GM12892 (cell line): ENCODE measurements at places on chromosomes 7 and 10.

DNA sequence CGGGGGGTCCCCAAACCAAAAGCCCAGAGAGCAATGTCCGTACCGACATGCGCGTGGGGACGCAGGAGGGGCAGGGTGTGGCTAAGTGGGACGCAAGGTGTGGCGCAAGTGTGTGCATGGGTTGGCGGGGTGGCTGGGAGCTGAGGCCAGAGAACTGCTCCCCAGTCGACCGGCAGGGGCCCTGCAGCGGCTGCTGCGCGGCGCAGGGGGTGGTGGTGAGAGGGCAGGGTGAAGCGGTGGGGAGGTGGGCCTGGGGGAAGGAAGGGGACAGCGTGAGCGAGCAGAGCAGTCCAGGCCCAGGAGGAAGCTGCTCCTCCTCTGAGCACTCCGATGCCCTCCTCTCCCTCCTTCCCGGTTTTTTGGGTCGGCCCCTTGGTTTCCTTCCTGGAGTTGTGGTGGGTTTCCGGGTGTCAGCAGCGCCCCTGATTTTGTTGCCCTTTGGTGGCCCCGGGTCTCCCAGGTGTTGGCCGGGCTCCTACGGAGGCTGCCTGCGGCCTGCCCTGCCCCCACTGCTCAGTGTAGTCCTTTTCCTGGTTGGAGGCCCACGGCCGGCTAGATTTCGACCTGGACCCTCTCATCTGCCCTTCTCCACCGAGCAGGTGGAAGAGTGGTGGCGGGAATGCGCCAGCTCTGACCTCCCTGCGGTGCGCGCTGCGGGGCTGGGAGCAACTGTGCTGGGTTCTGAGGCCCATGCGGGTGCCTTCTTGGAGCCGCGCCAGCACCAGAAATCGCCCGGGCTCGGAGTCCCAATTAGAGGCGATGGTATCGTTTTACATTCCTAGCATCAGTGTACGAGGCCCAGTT is 40.5 kb upstream of the COMTD1 start:
- DNase-seq = no peak

- no peak for DNase-seq
These were observed 352.2 kb downstream of the CALN1 start for GRCh38 chr7:72059925-72060324.

DNA sequence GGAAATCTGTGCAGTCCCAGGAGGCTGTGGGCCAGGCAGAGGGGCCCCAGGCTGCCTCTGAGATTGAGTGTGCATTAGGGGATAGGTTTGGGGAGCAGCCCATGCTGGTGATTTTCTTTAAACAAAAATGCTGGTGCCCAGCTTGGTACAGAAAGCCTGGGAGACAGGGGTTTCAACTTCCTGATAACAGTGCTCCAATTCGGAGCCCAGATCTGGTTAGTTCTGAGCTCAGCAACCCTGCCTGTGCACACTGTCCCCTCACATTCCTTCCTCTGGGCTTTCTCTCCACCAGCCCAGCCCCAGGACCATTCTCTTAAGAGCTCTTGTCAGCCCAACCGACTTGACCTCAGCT is 379.2 kb upstream of the ZMIZ1 start:
- DNase-seq = no peak

- no peak for DNase-seq
These were observed 751 bp upstream of the HYCC1 start for GRCh38 chr7:23014681-23015080.

DNA sequence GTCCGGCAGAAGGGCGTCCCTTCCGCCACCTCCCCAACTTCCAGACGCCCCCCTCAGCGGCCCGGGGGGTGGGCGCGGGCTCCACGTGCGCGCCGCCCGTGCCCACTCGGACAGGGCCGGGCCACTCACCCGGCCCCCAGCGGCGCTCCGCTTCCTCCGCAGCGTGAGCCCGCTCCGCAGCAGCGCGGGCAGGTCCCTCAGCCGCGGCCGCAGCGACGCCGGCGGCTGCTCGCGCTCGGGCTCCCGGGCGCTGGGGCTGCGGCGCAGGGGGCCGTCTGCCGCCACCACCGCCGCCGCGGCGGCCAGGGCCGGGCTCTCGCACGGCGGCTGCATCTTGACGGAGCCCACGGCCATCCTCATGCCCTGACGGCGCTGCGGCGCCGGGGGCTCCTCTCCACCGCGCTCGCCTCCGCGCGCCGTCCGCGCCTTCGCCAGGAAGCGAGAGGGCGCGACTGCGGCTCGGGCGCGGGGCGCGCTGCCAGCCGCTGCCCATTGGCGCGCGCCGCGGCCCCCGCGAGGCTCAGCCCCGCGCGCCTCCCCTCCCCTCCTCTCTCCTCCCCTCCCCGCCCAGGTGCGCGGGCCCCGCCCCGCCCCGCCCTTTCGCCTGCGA is at the start of gene RAPGEF5:
Gene RAPGEF5, minus strand, starts transcription at position 454 of the 610 bp plus-strand sequence. Its CDS starts 94 bp downstream, at position 360.
- peak; percentile 65 for DNase-seq

DNA sequence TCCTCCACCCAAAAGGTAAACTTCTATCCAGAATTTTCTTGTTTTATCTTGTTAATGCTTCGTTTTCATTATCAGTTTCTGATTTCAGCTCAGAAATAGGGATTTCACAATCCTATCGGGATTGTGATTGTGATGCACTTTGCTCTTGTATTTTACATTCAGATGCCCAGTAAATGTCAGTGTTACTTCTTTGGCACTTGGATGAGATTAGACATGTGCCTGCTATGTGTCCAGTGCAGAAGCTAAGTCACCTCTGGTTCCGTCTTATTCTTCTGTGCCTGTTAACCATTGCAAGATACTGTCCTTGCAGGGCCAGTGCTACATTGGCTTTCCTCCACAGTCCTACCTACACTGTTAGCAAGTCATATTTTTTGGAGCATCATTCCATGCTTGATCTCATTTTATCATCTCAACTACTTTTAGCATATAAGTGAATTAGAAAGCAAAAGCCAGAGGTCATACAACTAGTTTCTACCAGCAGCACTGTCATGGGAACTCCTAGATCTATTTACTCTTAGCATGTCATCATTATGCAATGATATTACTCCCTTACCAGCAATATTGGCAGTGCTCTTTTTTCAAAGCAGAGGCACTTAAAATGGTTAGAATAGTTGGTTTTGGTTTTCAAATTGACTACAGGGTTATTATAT is 26.7 kb downstream of the ZNF277 start:
- DNase-seq = no peak

DNA sequence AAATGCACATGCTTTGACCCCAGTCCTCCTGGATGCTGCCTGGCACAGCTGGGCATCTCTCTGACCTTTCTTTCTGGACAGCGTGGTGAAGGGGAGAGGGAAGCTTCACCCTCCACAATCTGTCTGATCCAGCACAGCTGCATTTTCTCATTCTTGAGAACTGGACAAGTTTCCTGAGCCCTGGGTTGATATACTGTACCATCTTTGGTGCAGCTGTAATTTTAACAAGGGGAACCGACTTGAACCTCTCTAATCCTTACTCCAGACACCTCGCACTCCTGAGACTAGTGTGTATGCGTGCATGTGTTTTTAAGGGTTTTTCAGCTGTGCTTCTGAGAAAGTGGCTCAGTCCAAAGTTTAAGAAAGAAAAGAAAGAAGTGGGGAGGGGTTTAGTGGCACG is 655.7 kb downstream of the INHBA start:
- DNase-seq = no peak

DNA sequence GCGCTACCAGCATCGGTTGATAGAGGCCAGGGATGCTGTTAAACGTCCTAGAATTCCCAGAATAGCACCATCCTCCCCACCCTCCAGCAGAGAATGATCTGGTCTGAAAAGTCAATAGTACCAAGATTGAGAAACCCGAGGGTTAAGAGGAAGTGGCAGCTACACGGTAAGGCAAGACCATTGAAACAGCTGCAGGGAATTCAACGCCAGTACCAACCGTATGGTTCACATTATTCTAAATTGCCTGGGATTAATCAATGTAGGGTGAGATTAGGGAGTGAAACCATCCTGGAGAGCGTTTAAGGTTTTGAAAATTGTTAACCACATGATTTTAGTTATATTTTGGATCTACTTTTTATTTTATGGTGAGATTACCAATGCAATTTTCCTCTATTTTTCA is 352.2 kb downstream of the PRPF18 start:
- no peak for DNase-seq

- no peak for DNase-seq
These were observed 109.6 kb downstream of the SRPK2 start for GRCh38 chr7:105278973-105279687.

GRCh38 chr7:104033837-104034236 is 44.4 kb upstream of the RELN start:
- DNase-seq = no peak

DNA sequence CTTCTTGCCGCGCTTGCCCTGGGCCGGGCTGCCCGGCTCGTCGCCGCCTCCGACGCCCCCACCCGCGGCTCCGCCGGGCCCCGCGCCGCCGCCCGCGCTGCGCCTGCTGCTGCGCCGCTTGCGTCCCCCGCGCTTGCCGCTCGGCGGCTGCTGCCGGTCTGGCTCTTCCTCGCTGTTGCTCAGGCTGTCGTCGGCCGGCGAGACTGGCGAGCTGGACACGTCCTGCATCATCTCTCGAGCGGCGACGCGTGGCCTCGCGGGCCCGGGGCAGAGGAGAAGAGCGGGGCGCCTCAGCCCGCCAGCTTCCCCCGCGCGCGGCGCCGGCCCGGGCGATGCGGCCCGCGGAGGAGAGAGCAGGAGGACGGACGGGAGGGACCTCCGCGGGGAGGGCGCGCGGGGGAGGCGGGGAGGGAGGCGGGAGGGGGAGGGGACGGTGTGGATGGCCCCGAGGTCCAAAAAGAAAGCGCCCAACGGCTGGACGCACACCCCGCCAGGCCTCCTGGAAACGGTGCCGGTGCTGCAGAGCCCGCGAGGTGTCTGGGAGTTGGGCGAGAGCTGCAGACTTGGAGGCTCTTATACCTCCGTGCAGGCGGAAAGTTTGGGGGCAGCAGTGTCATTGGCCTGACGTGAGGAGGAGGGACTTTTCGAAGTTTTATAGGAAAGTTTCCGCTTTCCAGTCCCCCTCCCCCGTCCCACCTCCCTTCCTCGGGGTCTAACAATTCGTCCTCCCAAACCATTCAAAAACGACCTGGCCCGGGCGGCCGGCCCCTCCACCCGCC is at the start of gene TWIST1:
Gene TWIST1, minus strand, starts transcription at position 546 of the 779 bp plus-strand sequence. Its CDS starts 315 bp downstream, at position 231.
- DNase-seq = no peak
